ENCODE measurements at places on chromosomes 3 and 15. TPM values are rescaled to one million over a fixed set of nuclear protein-coding genes. Genes with fewer than 3 reads are reported as not detected.

Gene TERC
- not detected for total RNA-seq

GRCh38 chr3:5035692-5036391 lies 56.6 kb downstream of the BHLHE40 start:
- H3K4me3 ChIP-seq: no peak overlapping the region
- H3K4me1 ChIP-seq: no peaks in the 10 kb centered on the region
- DNase-seq: no peak
- no peak overlapping the region for H3K27ac ChIP-seq
- no peaks in the 10 kb centered on the region for H3K27me3 ChIP-seq

DNA sequence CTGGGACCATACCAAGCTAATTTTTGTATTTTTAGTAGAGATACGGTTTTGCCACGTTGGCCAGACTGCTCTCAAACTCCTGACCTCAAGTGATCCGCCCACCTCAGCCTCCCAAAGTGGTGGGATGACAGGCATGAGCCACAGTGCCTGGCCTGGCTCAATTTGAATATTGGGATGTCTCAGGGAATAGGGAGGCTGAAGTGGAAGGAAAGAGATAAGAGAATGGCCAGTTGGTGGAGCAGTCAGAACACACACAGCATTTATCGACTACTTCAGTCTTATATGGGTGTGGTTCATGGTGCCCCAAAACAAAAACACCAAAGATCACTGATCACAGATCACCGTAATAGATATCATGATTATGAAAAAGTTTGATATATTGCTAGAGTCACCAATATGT lies 144.4 kb downstream of the GMNC start:
- DNase-seq: no peak
- H3K4me1 ChIP-seq: no peaks in the 10 kb centered on the region
- H3K4me3 ChIP-seq: no peak overlapping the region
- H3K27ac ChIP-seq: no peak overlapping the region
- no peaks in the 10 kb centered on the region for H3K36me3 ChIP-seq

DNA sequence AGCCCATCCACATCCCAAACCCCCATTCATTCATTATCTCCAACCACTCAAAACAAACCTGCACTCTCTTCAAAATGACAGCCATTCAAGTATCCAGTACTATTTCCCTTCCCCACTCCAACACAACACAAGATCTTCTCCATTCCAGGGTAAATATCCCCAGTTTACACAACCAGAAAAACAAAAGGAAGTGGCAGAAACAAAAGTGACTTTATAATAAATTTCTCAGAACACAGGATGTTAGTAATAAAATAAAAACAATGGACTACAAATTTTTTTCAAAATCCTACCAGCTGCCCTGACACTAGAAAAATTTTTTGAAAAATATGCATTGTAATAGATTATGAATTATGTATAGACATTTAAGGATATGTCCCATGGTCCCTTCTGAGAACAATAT lies 14.2 kb downstream of the CPA3 start:
- H3K36me3 ChIP-seq: no peaks in the 10 kb centered on the region
- no peak for DNase-seq
- no peaks in the 10 kb centered on the region for H3K4me1 ChIP-seq

DNA sequence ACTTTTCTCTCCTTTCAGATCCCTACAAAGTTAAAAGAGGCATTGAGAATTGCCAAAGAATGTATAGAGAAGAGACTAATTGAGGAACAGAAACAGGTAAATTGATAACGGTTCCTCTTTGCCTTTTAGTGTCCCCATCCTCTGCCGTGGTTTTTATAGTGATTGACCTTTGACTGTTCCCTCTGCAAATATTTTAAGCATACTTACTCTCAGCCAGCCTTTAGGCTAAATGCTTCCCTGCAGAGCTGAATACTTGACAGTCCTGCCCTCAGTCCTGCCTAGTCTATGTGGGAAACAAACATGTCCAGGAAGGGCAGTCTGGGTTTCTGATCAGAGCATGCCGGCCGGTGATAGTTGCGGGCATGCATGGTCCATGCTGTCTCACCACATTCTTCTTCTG lies 24.7 kb downstream of the PDHB start:
- no peak overlapping the region for H3K4me3 ChIP-seq
- no peak overlapping the region for H3K27ac ChIP-seq
- no peak for DNase-seq
- peaks cover 65% of the 10 kb centered on the region for H3K36me3 ChIP-seq
- H3K27me3 ChIP-seq: no peaks in the 10 kb centered on the region
- H3K4me1 ChIP-seq: peaks cover 2% of the 10 kb centered on the region

- no peaks in the 10 kb centered on the region for H3K4me1 ChIP-seq
- peak overlapping the region; percentile 3 for H3K27ac ChIP-seq
- no peak overlapping the region for H3K4me3 ChIP-seq
- DNase-seq: no peak
- no peaks in the 10 kb centered on the region for H3K27me3 ChIP-seq
- H3K36me3 ChIP-seq: no peaks in the 10 kb centered on the region
Measured at GRCh38 chr15:95162967-95163531, 931.7 kb downstream of the MCTP2 start.

Data from heart left ventricle (tissue), 16 donors.